ENCODE measurements at places on chromosomes 11 and 22.

GRCh38 chr11:112806256-112806655, 155.0 kb upstream of the NCAM1 start:
- DNase-seq, result no peak

- DNase-seq, result no peak
Measured at GRCh38 chr11:78733031-78733430, 158.4 kb upstream of the NARS2 start.

GRCh38 chr11:116059919-116060318, 555.7 kb upstream of the CADM1 start:
- no peak for DNase-seq

DNA sequence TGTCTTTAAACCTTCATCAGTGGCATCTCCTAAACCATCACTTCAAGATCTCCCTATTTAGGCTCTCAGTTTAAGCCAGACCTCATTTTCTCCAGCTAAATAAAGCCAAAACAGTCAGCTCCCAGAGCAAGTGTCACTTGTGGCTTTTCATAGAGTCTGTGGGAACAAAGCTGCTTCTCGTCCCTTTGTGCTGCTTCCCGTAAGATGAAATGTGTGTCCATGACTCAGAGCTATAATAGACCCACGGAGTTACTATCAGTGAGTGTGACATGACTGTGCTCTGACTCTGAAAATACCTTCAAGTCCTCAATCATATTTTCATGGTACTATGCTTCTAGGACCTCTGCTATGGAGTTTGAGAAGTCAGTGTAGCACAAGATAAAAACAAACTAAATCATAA, 57.3 kb upstream of the SLN start:
- DNase-seq, result no peak

- no peak for DNase-seq
Measured at GRCh38 chr11:130737041-130737830, 179.0 kb downstream of the SNX19 start.

DNA sequence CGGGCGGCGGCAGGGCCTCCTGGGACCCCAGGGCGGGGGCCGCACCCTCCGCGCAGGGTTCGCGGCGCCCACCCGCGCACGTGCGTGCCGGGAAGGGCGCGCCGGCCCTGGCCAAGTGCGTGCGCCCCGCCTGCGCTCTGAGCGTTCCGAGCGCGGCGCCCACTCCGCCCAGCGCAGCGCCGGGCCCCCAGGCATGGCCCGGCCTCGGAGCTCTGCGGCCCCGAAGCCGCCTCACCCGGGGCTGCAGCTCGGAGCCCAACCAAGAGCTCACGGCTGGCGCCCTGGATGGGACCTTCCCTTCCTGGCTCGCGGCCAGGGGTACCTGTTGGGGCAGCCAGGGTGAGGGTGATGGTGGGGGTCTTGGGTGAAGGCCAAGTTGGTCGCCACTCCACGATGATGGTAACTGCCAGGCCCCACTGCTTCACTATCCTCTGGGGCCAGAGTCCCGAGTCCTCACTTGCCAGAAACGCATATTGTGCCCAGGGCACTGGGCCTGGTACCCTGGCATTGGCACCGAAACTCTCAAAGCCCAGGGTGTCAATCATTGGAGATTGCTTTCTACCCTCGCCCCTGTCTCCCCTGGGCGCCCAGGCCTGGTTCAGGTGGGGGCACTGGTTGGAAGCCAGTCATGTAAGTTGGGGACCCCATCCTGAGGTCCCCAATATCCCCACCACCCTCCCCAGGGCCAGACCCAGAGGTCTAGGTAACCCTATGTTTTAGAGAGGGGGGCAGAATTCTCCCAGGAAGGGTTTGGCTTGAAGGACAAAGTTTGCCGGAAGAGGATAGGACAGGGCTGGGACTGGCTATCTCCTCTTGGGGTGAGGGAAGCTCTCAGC, 882 bp downstream of the ANO1 start:
- no peak for DNase-seq

DNA sequence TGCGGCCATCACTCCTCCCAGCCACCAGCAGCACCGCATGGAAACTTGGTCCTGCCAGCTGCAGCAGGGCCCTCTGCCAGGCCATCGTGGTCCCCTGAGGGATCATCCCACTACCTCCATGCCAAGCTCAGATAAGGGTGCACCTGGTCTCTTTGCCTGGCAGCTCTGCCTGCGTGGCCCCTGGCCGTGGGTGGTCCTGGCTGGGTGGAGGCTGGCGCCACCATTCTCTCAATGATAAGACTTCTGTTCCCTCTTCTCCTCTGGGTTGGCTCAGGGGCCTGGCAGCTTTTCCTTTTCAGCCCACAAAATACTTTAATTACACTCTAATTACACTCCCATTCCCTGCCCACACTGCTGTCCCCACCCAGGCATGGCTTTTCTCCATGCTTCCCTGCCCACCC, 26.8 kb upstream of the TSKU start:
- DNase-seq, result no peak

DNA sequence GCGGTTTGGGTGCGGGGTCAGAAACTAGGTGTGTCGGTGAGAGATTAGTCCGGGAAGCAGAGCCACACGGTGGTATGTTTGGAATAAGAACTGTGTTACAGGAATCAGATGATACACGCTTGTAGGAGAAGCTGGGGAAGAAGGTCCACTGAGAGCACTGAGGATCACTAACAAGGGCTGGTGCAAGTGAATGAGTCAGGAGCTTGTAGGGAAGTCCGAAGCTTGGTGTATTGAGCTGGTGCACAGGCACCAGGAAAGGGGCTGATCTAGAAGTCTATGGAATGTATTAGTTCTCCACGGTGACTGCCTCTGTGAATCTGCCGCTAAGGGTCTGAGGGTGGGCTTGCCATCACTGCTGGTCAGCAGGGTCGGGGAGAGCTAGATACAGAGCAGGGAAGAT, 18.8 kb upstream of the GRK3 start:
- no peak for DNase-seq

DNA sequence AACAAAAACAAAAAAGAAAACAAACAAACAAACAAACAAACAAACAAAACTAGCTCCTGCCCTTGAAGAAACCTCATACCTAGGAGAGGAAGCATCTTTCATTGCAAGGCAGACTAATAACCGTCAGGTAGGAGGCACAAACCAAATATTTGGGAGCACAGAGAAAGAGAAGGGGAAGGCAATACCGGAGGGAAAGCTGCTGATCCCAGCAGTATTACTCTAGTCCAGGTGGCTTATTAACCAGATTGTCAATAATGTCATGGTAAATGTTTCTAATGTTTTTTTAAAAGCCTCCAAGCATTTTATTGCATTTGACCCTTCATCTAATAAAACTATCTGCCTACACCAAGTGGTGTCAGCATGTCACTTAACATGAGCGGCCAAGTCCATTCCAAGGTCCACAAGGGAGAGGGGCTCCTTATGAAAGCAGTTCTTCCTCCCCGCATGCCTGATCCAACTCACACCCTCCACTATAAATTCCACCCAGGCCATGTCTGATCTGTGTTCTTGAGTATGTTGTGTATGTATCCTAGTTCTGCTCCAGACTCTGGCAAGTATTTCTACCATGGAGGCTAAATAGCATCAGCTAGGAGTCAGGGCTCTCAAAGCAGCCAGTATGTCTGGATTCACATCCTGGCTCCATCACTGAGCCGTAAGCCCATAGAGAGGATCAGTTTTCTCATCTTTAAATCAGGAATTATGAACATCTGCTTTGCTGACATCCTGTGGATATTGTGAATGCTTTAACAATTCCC, 208.1 kb upstream of the TENM4 start:
- DNase-seq, result no peak

DNA sequence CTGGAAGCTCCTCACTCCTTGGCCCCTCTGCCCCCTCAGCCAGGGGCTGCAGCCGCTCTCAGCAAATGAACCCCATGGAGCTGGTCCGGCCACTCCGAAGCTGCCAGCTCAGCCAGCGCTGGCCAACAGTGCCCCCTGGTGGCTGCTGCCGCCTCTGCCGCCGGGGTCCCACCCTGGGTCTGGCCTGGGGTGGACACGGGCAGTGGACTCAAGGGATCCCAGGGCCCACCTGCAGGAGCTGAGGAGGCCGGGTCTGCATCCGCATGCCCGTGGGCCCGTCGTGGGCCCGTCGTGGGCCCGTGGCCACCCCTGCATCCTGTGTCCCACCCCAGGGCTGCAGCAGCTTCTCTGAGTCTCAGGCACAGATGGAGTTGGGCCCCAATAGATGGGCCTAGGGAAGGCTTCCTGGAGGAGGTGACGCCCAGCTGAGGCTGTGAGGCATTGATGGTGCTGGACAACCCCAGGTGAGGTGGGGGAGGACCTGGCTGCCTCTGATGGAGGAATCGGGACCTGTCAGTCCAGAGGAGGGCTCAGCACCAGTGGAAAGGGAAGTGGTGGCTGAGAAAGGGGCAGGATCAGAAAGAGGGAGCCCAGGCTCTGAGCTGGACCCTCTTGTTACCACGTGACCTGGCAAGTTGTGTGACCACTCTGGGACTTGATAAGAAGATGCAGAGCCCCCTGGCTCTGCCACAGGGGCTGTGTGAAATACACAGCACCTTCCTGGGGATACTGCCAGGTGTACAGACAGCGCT, 522.3 kb downstream of the BRD1 start:
- peak; percentile 25 for DNase-seq

DNA sequence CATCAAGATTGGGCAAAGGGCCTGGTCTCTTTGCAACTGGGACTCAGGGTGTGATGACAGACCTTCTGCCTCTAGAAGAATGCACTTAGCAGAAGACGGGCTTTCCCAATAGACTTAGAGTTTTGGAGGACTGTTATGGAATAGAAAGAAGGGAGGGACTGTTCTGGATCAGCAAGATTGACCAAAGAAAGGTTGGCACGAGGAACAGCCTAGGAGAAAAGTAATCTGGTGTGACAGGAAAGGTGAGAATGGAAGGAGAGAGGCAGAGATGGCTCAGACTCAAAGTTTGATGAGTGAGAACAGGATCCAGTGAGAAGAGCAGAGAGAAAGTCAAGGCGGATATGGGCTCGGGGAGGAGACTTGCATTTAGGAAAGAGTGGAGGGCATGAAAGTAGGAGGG, 23.0 kb upstream of the TMEM45B start:
- DNase-seq, result no peak

DNA sequence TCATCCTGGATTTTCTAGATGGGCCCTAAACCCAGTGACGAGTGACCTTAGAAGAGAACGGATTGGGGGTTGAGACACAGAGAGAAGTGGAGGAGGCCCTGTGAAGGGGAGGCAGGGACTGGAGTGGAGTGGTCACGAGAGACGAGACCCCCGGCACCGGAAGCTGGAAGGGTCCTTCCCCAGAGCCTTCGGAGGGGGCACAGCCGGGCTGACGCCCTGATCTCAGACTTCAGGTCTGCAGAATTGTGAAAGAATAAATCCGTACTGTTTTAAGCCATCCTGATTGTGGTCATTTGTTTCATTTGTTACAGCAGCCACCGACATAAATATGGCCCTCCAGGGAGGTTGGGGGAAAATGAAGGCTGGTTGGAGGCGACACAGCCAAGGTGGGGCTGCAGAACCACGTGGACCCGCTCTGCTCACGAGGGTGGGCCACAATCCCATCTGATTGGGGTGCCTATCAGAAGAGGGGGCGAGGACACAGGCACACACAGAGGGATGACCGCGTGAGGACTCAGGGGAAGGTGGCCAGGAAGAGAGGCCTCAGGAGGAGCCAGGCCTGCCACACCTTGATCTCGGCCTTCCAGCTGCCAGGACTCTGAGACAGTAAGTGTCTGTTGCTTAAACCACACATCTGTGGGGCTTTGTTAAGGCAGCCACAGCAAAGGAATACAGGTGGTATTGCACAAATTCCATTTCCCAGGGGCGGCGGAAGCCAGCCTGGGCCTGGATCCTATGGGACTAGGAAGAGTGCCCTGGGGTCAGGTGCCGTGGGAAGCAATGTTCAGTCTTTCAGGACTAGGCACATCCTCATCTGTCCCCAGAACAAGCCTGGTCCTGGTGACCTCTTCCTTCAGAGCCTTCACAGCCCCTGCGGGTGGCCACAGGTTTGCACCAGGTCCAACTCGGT, 73.3 kb upstream of the SHANK2 start:
- DNase-seq, result no peak

GRCh38 chr11:49424136-49424535, 215.7 kb upstream of the FOLH1 start:
- no peak for DNase-seq

DNA sequence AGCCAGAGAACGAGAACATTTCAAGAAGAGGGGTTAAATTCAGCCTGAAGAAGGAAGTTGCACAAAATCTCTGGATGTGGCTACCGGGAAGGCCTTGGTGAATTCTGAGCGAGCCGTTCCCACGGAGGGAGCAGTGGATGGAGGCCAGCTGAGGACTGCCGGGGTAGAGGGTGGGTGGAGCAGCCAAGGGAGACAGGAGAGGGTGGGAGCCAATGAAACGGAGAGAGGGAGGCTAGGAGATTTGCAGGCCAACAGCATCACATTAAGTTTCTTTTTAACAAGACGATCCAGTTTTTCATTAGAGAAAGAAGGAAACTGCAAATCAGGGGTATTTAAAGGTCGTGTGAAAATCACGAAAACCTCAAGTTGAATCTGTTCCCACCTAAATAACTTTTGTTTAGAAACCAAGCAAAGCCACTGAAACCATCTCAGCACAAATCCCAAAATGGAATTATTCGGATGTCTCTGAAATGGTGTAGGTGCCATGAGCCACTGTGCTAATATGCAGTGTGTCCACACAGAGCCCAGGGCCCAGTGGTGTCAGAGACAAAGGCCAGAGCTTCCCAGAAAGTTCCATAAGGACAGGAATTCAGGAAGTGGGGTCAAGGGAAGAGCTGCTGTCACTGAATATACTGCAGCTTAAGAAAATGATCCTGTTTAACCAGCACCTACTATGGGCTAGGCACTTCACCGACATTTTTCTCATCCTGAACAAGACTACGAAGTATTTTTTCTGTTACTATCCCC, 59.7 kb upstream of the SLC35C1 start:
- DNase-seq, result no peak

DNA sequence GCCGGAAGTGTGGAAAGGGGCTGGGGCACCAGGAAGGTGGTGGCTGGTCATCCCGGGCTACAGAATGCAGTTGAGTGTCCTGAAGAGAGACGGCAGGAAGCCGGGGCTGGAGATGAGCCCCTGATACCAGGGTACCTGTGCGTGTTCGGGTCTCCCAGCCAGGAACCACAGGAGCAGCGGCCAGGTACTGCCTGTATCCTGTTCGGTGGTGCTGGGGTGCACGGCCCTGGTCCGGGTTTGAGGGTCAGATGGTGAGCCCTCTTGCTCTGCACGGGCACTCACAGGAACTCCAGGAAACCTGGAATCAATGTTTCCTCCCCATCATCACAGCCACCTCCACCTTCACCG, 253.1 kb upstream of the B3GAT1 start:
- no peak for DNase-seq
